ENCODE measurements at places on chromosomes 2 and 18.

DNA sequence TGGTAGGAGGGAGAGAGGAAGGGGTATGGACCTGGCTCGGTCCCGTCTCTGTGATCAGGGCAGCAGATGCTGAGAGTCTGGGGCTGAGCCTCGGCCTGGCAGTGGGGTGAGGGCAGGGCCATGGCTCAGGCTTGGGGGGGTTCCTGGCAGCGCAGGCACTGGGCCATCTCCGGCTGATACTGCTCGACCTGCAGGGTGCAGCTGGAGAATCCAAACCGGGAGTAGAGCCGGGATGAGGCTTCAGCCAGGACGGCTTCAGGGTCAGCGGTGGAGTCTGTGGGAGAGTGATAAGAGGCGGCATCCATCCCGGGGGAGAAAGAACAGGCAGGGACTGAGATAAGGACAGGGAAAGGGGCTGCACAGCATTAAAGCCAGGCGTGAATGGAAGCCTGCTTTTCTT, 7.7 kb downstream of the SLC30A3 start:
- no peak for DNase-seq

DNA sequence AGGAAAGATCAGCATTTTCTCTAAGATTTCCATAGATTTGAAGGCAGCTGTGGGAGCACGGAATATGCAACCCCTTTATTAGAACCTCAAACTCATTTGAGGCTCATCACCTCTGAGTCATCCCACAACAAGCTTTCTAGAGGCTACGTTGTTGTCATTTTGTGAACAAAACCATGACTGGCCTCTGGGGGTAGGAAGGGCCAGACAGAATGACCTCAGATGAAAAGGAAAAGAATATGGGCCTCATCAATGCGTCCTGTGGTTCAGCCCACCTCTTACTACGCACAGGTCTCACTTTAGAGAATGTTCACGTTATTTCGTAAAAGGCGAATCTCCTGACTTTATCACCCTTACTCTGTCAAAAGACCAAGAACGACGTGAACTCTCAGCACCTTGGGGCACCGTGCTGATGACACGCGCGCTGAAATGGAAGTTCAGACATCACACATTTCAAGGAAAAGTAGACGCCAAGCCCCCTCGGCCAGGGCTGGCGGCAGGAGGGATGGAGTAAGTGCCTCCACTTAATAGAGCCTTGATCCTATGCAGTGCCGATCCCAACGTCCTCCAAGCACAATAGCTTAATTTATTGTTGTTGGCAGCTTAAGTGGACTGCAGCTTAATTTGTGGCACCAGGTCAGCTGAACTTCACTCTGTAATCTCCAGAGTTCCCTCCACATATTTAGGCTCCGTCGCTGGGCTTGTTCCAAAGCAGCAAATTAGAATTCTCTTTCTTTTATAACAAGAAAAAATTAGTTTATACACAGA, 208.3 kb downstream of the EIPR1 start:
- peak; percentile 19 for DNase-seq

- peak; percentile 36 for DNase-seq
Observed at GRCh38 chr2:112725545-112726457, 5.0 kb downstream of the NT5DC4 start.

GRCh38 chr2:149828520-149829210, 241.1 kb upstream of the MMADHC start:
- DNase-seq: no peak

GRCh38 chr2:186540941-186541340, 48.9 kb upstream of the ITGAV start:
- DNase-seq: no peak

DNA sequence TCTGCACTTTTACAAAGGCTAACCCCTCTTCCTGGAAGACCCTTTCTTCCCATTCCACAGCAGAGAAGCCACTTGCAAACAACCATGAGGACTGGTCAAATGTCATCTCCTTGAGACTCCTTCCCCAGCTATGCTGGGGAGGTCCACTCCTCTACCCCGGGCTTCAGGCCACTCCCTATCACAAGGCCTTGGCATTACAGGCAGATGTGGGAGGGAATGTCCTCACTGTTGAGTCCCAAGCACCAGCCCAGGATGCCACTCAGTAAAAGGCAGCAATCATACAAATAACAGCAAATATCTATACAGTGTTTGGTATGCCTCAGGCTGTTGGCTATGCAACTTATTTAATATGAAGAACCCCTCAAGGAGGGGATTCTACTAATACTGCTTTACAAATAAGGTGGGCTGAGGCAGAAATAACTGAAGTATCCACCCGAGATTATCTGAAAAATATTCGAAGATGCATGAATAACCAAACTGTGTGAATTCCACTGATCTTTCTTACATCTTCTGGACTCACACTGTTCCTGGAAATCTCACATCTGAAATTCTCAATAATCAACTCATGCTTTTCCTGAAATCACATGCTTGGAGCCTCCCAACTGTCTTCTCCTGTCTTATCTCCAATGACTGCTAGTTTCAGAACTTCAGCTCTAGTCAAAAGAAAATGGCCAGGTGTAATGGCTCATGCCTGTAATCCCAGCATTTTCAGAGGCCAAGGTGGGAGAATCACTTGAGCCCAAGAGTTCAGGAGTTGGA, 226.3 kb downstream of the TCF4 start:
- DNase-seq: no peak

DNA sequence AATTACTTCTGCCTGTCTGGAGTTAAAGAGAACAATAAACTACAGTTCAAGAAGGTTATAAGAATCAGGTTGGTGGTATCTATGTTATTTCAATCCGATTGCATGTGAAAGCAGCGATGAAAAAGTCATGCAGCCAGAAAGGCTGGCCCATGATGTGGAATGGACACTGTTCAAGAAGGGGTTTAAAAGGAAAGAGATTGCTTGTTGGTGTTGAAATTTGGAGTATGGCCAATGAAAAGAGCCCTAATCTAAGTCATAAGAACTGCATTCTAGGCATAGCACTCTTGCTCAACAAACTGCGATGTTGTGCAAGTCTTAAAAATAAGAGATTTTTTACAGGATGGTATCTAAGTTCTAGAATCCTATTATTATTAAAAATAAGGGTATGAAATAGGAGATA, 61.3 kb downstream of the EFEMP1 start:
- DNase-seq: peak; percentile 93

DNA sequence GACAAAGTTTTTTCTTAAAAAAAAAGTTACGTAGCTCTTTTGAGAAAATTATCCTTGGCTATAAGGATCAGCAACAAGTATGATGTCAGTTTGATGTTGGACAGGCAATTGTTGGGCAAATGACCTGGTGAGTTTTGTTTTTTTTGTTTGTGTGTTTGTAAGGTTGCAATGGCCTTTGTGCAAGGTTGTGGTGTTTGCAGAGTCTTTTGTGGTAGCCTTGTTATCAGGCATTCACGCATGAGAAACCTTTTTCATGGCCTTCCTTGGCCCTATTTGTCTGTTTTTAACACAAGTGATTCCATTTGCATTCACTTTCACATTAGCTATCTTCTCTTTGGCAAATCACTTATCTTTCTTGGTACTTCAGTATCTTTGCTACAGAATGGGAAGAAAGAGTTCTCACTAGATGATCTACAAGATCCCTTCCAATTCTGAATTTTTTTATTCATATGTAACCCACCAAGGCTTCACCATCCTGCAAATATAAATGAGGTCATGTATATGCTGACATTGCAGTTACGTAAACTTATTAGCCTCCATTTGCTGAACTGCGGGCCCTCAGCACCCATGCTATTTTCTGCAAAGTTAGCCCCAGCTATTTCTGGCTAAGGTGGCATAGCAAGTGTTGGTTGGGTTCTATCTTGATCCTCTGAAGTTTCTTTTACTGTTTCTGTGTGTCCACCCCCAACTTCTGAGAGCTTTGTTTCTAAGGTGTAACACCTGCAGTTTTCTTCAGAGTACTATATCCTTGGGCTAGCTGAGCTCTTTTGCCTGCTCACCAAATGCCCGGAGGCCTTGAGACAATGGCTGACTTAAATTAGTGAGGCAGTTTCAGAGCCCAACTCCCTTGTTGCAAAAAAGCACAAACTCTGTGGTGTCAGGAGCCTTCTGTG, 667.1 kb downstream of the IRS1 start:
- no peak for DNase-seq

- DNase-seq: no peak
Observed at GRCh38 chr2:63012541-63012940, 38.1 kb upstream of the OTX1 start.

GRCh38 chr2:194203898-194204297, 1453.1 kb upstream of the SLC39A10 start:
- peak; percentile 52 for DNase-seq

DNA sequence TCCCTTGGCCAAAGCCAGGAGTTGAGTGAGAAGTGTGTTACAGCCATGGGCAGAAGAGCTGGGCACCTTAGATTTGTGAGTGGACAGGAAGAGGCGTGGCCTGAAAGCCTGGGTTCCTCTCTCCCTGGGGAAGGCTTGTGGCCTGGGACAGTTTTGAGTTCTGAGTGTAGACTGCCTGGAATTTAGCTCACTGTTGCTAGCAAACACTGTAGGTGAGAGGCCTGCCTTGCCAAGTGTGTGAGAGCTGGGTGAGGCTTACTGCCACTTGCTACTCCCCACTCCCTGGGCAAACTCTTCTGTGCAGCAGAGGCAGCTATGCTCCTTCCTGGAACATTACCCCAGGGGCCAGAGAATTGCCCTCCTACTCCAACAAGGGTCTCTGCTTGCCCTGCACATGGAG, 150.0 kb upstream of the GALNT5 start:
- DNase-seq: no peak

DNA sequence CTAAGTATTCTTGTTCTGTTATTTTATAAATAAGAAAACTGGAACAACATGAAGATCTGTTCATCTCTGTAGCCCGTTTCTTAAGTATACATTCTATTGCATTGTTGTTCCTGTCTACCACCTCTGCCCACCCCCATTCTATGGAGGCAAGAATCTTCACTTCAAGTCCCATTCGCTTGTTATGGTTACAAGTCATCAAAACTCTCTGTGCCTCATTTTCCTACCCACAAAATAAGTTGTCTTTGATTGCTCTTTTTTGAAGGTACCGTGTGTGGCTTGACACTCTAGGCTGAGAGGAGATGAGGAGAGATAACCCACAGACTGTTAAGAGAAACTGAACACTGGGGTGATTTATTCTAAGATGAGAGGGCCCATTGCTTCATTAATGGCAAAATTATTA, 2.9 kb upstream of the EVA1A start:
- no peak for DNase-seq

GRCh38 chr2:25324905-25325592, 16.7 kb downstream of the DNMT3A start:
- no peak for DNase-seq

GRCh38 chr2:182784777-182785176, 68.7 kb downstream of the DNAJC10 start:
- DNase-seq: peak; percentile 49

DNA sequence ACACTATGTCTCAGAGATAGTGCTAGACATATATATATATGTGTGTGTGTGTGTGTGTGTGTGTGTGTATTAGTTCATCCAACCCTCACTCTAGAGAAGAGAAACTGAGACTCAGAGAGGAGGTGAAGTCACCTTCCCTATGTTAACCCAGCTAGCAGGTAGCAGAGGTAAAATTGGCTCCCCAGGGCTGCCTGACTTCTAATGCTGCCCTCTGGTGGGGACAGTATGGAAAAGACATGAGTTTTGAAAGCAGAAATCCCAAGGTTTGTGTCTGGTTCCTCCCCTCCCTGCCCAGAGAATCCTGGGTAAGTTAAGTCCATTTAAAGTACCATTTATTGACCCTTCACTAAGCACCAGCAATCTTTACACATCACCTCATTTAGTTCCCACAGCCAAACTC, 137.7 kb downstream of the THNSL2 start:
- DNase-seq: peak; percentile 23

DNA sequence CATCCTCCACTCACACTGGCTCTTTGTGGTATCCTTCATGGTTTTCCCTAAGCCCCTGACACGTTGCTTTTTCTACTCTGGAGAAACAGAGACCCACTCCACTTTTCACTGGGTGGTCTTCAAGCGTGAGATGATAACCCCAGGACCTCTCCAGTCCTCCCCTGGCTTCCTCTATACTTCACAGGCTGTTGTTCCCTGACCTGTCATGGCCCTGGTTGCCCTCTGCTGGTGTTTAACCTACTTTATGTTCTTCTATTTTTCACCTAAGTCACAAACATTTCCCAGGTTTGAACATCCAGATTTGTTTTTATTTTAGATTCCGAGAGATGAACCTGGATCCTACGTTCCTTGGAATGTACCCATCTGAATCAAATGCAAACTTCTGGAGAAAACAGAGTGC, 84.5 kb downstream of the AOX1 start:
- DNase-seq: no peak
